ENCODE measurements at places on chromosomes 6 and 20.

DNA sequence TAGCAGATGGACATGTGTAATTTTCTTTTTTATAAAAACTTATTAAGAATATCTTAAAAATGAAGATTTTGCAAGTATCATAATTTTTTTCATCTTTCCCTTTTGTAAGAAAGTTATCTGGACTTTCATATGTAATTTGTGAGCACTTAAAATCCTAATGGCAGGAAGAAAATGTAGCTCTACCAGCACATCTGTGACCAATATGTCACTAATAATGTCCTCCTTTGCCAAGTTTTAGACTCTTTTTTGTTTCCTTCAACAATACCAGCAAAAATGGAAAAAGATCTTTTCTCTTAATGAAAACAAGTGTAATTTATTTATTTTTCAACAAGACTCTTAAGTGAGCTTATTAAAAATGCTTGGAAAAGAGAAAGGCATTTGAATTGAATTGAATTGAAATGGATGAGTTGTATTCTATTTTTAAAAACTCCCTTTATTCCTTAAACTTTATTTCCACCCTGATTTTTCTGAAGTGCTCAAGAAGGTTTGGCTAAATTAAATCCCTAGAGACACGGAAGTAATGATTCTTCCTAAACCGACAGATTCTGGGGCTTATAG lies 110.7 kb downstream of the KIF6 start:
- DNase-seq: no peak

DNA sequence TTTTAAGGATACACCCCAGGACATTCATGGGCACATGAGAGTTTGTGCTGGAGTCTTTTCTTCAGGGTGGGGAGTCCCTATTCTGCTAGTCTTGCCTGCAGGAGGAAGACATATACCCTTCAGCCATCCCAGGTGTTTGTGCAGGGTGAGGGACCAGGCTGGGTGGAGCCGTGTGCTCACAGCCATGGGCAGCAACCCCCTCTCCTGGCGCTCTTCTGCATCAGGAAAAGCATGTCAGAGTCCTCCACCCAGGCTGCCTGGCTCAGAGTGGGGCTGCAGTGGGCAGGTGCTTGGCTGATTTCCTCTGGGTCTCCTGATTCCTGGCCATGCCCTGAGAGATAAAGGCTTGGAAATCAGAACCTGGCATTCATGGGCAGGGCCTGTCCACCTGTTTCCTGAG lies 22.7 kb upstream of the MLN start:
- DNase-seq: no peak

GRCh38 chr6:131782764-131783163 lies 25.1 kb upstream of the ENPP1 start:
- DNase-seq: no peak

- no peak for DNase-seq
These were observed 20.4 kb upstream of the TMEM242 start for GRCh38 chr6:157343732-157344131.

DNA sequence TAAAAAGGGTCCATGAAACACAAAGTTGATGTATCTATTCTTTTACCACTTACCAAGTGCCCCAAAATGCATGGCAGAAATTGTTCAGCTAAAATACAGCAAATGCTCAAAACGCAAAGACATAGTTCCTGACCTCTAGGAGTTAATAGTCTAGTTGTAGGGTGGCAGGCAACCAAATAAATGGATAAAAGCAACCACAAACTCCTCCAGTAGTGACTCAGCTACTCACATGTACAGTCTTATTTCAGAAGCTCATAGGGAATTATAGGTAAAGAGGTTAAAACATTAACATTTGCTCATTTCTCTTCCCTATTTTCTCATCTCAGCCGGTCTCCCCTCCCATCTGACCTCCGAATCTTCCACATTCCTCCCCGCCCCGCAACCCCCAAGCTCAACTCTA lies 143.9 kb upstream of the INSM1 start:
- no peak for DNase-seq
